ENCODE measurements at places on chromosomes 1 and 21. TPM values are rescaled to one million over a fixed set of nuclear protein-coding genes. Genes with fewer than 3 reads are reported as not detected.

Gene SPRR2A
- total RNA-seq, result not detected

Gene DMRTA2
- total RNA-seq, result 0.32 TPM

Gene NTMT2
- not detected for total RNA-seq

DNA sequence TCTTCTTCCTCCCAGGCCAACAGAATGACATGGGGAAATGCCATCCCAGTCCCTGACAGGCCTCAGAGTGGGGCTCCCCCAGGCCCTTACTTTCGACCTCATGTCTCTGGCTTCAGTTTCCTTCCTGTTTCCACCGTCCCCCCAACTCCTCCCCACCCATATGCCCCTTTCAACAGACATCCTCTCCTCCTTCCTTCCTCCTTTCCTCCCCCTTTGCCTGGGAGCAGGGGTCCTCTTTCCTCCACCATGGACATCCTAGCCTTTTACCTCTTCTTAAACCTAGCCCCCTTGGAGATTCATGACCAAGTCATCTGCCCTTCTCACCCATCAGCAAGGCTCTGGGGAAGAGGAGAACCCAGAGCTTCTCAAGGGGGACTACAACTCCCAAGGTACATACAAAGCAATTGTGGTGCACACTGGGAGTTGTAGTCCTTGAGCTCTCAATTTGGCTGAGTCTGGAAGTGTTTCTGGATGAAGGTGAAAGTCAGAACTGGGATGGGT, 4.0 kb downstream of the ZBTB7B start:
- no peak for DNase-seq

DNA sequence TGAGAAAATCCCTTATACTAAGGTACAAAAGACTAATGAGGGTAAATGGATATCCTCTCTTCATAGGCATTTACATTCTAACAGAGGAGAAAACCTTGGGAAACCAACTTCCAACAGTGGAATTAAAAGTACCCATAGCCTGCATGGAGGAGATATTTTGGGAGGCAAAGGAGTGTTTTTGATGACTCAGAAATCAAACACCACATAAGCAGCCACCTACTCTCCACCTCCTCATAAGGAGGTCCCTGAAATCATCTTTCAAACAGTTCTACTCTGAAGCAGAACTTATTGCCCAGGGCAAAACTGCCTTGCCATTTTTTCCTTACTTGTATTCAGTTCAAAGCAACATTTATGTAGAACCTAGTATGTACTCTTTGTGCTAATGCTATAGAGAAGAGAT, 211.3 kb downstream of the KCNH1 start:
- DNase-seq, result no peak

GRCh38 chr1:90593312-90593711, 123.8 kb downstream of the BARHL2 start:
- DNase-seq, result no peak

DNA sequence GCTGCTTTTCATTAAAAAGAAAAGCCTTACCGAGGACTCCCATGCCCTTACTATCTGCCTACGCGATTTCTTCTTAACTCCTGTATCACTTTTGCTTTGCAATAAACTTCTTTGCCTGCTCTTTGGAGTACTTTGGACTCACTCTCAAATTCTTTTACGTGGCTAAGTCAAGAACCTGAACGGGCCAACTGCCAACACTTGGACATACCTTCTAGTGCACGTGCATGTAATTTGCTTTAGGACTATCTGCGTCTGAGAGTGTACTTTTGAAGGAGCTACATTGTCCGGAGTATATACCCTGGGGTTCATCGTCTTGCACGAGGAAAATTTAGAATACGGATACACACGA, 3.6 kb upstream of the OTUD3 start:
- DNase-seq, result no peak

Data from fibroblast of villous mesenchyme (primary cell).